Common myeloid progenitor, CD34-positive (primary cell): ENCODE measurements at places on chromosomes 4 and X.

GRCh38 chrX:134676436-134676835, 18.2 kb upstream of the PLAC1 start:
- no peak for DNase-seq
- H3K27ac ChIP-seq = no peak overlapping the region
- H3K27me3 ChIP-seq = no peaks in the 10 kb centered on the region
- H3K36me3 ChIP-seq = no peaks in the 10 kb centered on the region
- H3K4me1 ChIP-seq = no peaks in the 10 kb centered on the region

DNA sequence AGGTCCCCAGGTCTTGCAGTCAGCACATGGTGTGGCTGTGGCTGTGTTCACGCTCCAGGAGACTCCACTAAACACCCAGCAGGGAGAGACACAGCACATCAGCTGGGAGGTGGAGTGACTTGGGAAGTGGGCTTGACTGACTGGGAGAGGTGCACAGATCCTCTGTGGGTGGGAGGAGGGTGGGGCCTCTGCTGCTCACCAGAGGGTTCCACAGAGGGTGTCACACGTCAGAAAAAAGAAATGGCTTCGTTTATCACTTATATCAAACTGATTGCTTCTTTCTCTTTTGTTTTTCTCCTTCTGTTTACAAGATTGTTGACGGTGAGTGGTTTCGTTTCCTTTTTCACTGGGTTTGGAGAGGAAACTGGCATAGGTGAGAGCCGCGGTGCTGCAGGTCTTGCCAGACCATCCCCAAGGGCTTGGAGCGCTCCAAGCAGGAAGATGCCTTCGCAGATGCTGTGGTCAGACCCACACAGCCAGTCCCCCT, 24.8 kb upstream of the FAM193A start:
- no peak for DNase-seq
- H3K4me3 ChIP-seq = no peak overlapping the region
- H3K36me3 ChIP-seq = peaks cover 47% of the 10 kb centered on the region

DNA sequence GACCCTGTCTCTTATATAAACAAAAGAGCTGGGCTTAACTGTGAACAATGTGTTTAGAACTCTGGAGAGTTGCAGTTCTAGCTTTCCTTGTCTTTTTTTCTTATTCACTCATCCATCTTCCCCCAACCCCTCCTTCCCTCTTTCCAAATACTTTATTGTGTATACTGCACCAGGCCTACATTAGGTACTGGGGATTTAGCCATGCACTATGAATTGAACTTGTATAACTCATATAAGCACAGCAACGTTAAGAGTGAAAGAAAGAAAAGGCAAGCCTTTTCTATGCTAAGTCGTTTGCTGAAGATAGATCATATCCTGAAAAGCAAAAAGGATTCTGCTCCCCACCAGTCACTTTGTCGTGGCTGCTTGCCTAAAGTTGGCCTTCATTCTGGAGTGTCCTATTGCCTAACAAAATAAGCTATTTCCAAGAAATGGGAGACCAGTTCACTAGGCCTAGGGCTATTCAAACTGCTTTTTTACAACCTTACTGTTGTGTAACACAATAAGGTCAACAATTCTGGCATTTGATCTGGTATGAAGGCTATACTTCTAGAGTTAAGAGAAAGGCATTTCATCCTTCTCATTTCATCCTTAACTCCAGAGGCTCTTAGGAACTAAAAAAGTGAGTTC, 32.2 kb downstream of the CCNI start:
- no peak for DNase-seq
- H3K27ac ChIP-seq = no peak overlapping the region
- no peaks in the 10 kb centered on the region for H3K27me3 ChIP-seq
- no peak overlapping the region for H3K4me3 ChIP-seq
- H3K36me3 ChIP-seq = peaks cover 11% of the 10 kb centered on the region
- H3K4me1 ChIP-seq = peaks cover 5% of the 10 kb centered on the region

DNA sequence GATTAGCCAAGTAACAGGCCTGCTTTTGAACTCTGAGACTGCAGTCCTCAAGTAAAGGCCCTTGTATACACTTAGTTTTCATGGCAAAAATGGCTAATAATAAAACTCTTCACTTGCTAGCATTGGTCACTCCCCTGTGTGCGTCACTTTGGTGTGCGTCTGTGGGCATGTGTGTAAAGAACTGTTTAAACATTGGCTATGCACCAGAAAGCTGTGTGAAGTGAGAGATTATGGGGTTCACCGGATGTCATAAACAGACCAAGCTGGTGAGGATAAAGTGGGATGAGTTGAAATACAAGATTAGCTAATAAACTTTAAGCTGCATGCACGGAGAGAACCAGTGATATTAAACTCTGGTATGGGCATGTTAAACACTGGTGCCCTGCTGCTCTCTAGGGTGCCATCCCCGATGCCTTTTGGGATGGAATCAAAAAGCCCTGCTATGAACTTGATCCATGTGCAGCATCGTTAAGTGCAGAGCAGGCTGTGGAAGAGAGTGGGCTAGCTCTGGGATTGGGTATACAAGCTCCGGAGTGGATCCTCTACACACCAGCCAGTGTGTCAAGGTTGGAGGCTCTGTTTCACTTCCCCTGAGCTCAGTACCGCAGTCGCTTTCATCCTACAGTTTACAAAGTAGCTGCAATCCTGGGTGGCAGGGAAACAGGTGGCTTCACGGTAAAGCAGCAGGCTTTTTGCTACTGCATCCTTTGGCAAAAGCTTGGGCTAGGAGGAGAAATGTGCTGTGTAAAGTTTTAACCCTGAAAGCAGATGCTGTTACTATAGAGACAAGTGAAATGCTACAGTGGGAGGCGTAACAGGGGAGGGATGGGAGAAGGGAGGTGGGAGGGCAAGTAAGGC, 108.3 kb upstream of the SLC4A4 start:
- no peak overlapping the region for H3K27ac ChIP-seq
- no peaks in the 10 kb centered on the region for H3K4me1 ChIP-seq
- H3K36me3 ChIP-seq = no peaks in the 10 kb centered on the region

DNA sequence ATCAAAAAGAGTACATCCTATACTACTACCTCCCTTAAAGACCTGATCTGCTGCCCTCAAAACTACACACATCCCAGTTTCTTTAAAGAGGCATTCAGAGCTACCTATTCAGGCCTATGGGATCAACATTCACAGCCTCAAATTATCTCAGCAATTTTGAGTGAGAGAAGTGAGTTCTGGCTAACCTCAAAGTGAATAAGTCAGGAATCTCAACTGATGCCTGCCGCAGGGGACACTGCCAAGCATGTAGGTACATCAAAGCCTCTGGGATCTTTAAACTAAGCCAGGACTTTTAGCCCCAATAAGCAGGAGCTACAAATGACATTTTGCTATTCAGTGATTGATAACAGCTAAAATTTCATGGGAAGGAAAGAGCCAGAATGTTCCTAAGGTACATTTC, 11.6 kb downstream of the GRPR start:
- H3K36me3 ChIP-seq = no peaks in the 10 kb centered on the region
- no peak overlapping the region for H3K27ac ChIP-seq
- DNase-seq = no peak
- H3K27me3 ChIP-seq = no peaks in the 10 kb centered on the region
- no peak overlapping the region for H3K4me3 ChIP-seq
- H3K4me1 ChIP-seq = no peaks in the 10 kb centered on the region

- H3K27ac ChIP-seq = no peak overlapping the region
- H3K4me3 ChIP-seq = no peak overlapping the region
- no peak for DNase-seq
- no peaks in the 10 kb centered on the region for H3K4me1 ChIP-seq
Observed at GRCh38 chr4:152168987-152169616, 366.8 kb downstream of the FBXW7 start.

DNA sequence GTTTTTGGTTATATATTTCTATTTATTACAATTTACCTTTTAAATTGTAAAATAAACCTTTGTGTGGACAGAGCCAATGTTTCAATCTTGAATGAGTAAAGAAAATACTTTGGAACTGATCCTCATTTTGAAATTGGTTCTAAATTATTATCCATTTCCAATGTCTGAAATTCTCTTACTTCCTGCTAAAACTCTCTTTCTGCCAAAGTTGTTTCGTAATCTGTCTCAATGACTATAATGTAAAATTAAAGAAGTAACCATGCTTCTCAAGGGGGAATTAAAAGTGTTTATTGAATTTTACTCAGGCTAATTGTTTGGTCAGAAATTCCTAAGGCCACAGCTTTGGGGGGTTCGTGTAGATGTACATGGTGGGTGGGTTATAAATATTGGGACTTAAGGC, 34.8 kb downstream of the YIPF6 start:
- no peak for DNase-seq
- H3K4me1 ChIP-seq = no peaks in the 10 kb centered on the region
- no peaks in the 10 kb centered on the region for H3K27me3 ChIP-seq
- no peak overlapping the region for H3K27ac ChIP-seq

DNA sequence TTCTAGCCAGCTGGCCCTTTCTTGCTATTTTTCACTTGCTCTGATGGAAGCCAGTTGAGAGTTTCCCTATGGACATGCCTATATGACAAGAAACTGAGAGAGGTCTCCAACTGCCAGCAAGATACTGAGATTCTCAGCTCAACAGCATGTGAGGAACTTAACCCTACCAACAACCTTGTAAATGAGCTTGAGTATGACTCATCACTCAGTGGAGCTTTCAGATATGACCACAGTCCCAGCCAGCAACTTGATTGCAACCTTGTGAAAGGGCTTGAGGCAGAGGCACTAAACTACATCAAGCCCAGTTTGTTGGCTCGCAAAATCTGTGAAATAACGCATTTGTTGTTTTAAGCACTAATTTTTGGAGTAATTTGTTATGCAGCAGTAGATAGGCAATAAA, 175.8 kb downstream of the COMMD8 start:
- peak; percentile 0 for DNase-seq
- no peaks in the 10 kb centered on the region for H3K27me3 ChIP-seq
- H3K4me1 ChIP-seq = no peaks in the 10 kb centered on the region
- no peak overlapping the region for H3K4me3 ChIP-seq
- H3K36me3 ChIP-seq = no peaks in the 10 kb centered on the region

- H3K27me3 ChIP-seq = no peaks in the 10 kb centered on the region
- peaks cover 5% of the 10 kb centered on the region for H3K4me1 ChIP-seq
- H3K27ac ChIP-seq = no peak overlapping the region
- DNase-seq = no peak
Observed at GRCh38 chr4:85672959-85673358, 198.0 kb downstream of the ARHGAP24 start.

GRCh38 chr4:113060853-113061252, 11.4 kb downstream of the ANK2 start:
- no peak overlapping the region for H3K4me3 ChIP-seq
- no peaks in the 10 kb centered on the region for H3K4me1 ChIP-seq
- no peaks in the 10 kb centered on the region for H3K36me3 ChIP-seq
- no peak overlapping the region for H3K27ac ChIP-seq
- H3K27me3 ChIP-seq = peaks cover 3% of the 10 kb centered on the region
